ENCODE measurements at places on chromosomes 16 and 17.

GRCh38 chr17:3695129-3695722, 729 bp downstream of the P2RX5 start:
- peak; percentile 14 for DNase-seq

DNA sequence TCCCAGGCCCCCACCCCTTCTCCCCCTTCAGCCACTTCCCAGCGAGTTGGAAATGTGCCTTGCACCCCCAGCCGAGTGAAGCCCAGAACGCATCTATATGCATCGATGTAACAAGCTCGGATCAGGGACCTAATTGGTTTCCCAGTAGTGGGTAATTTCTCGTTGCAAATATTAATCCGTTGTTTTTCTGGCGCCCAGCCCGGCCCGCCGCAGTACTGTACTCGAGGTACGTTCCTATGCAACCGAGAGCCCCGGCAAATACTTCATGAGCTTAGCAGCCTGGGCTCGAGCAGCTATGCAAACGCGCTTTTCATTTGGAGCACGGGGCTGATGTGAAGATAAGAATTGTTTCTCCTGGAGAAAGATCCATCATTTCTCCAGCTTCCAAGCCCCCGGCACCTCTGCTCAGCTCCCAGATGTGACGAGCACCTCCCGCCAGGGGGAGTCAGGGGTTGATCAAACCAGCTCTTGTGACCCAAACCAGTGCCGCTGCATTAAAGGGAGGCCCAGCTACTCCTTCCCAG, 229.8 kb downstream of the KATNIP start:
- DNase-seq, result peak; percentile 19

DNA sequence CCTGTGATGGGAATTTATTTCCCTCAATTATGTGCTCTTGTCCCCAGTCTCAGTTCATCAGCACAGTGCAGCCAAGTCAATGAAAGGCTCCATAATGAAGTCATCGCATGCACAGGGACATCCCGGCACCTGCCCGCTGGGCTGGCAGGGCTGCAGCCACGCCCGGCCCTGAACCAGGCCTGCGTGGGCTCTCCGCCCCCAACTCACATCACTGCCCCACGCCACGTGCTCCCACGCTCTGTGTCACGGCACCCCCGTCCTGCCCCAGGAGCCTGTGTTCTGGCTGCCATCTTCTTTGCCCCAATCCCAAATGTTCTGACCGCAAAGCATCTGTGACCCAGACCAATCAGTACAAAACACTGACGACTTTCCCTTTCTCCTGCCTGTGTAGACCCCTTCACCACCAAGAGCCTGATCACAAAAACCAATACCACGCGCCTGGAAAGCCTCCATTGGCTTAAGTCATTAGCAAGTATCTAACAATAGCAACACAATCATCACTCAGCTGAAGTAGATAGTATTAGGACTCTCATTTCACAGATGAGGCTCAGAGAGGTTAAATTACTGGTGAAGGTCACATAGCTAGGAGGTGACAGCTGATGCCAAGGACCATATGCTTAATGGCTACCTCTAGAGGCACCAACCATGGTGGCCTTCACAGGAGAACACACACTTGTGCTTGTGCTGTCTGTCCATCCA, 202.5 kb downstream of the ZFHX3 start:
- DNase-seq, result no peak

DNA sequence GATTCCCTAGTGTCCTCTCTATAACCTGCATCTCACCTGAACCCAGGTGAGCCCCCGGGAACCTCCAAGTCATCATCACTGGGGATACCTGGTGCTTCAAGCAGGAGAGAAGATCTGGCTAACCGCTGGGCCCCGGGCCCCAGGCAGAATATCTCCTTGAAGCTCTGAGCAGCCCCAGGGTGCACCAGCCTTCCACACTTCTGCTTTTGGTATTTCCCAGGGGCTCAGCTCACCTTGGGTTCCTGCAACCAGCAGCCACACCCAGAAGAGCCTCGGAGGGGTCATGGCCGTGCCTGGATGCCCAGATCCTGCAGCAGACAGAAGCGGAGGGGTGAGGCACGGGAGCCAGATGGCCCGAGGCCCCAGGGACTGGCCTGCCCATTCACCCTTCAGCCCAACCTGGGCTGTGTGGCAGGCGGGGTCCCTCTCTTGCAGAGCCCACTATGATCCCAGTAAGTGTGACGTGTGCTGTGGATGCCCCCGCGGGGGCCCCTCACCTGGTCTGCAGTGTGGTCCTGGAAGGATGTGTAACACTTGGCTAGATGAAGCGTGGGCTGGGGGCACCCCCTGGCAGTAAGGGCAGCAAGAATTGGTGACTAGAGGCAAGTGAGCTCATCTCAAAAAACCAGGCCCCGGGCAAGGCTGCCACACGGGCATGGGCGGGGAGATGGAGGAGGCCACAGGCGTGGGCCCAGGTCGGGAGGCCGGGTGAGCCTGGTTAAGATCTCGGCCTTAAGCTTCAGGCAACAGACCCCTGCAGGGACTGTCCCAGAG, 2.6 kb downstream of the LGALS3BP start:
- DNase-seq, result no peak

- DNase-seq, result no peak
Measured at GRCh38 chr17:72705905-72706395, 386.5 kb downstream of the SLC39A11 start.

- DNase-seq, result no peak
Measured at GRCh38 chr17:6348891-6349290, 86.0 kb downstream of the AIPL1 start.

DNA sequence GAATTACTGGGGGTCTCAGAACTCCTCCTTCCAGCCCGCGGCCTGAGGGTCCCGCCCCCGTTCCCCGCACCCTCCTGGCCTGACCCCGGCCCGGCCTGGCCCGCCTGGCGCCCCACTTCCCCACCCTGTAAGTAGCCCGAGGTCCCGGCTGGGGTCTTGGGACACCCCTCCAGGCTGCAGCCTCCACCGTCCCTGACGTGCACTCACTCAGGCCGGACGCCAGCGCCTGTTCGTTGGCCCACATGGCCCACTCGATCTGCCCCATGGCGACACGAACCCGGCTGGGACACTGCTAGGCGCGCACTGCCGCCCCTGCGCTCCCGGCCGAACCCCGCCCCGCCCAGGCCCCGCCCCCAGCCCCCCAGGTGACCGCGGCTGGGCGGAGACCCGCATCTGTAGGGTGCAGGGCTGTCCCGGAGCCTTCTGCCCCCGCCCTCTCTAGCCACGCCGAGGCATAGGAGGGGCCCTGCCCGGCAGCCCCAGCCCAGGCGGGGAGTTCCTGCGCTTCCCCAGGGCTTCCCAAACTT, at the start of gene CYBA:
CYBA (minus strand) TSS at position 305 of the 527 bp plus-strand sequence; CDS start at position 265, 40 bp downstream.
- peak; percentile 66 for DNase-seq

DNA sequence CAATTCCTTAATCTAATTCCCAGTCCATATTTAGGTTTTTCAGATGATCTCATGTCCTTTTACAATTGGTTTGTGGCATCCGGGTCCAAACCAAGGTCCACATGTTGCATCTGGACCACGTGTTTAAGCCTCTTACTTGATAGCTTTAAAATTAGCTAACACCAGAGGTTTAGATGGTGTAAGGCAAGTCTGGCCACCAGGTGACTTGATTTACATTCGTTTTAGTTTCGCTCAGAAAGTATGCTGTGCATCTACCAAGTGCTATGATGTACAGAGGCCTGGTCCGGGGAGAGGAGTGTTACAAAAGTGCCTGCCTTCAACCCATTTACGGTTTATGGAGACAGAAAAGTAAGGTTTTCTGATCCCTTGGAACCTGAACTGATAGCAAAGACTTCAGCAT, 878 bp upstream of the DNAJA2 start:
- no peak for DNase-seq

- DNase-seq, result no peak
Measured at GRCh38 chr17:11651089-11651488, 52.8 kb downstream of the DNAH9 start.
